A549 treated with AZD2906 at 1 μM for 4 hours (cell line): ENCODE measurements at places on chromosomes 3 and 15. TPM values are rescaled to one million over a fixed set of nuclear protein-coding genes. Genes with fewer than 3 reads are reported as not detected.

Gene LRTM1
- not detected in 5 replicates for total RNA-seq

Gene MNS1
- total RNA-seq, result 1.9 to 3.4 TPM (median 2.6 TPM) in 5 replicates

Gene KIF7
- total RNA-seq, result 3.4 to 5.1 TPM (median 4.1 TPM) in 5 replicates

Gene IRAK2
- 10.5 to 14.4 TPM (median 12.8 TPM) in 5 replicates for total RNA-seq

Gene SUSD5
- 2.9 to 4.6 TPM (median 3.7 TPM) in 5 replicates for total RNA-seq

Gene TMEM41A
- 20.4 to 21.4 TPM (median 20.9 TPM) in 5 replicates for total RNA-seq

Gene NRROS
- 0.05 TPM in 1 of 5 replicates, not detected in the others for total RNA-seq

Gene OR5K1
- total RNA-seq, result not detected in 5 replicates

Gene KLHL40
- total RNA-seq, result not detected in 5 replicates

Gene GOLGA8T
- 0.84 to 1.9 TPM (median 1.6 TPM) in 5 replicates for total RNA-seq

Gene TMC3
- not detected in 5 replicates for total RNA-seq

Gene MCF2L2
- total RNA-seq, result 0.10 to 0.26 TPM (median 0.20 TPM) in 5 replicates

Gene CD276
- 63.7 to 76.9 TPM (median 75.0 TPM) in 5 replicates for total RNA-seq

Gene MOBP
- 0.02 to 0.18 TPM (median 0.10 TPM) in 5 replicates for total RNA-seq

Gene APBA2
- 17.0 to 19.4 TPM (median 18.1 TPM) in 5 replicates for total RNA-seq

Gene ARNT2
- 14.2 to 17.1 TPM (median 16.3 TPM) in 5 replicates for total RNA-seq

Gene ZMYND10
- total RNA-seq, result 0.91 to 1.8 TPM (median 1.2 TPM) in 5 replicates

Gene GNL3
- total RNA-seq, result 79.2 to 147 TPM (median 84.1 TPM) in 5 replicates

Gene CPEB1
- 2.6 to 3.4 TPM (median 3.2 TPM) in 5 replicates for total RNA-seq

Gene TMEM158
- total RNA-seq, result 6.3 to 11.3 TPM (median 10.0 TPM) in 5 replicates

Gene UNC13C
- 0.01 TPM in 1 of 5 replicates, not detected in the others for total RNA-seq

Gene FANCD2OS
- total RNA-seq, result not detected in 5 replicates

Gene MCTP2
- total RNA-seq, result not detected in 5 replicates

Gene MTHFS
- 72.3 to 96.4 TPM (median 78.0 TPM) in 5 replicates for total RNA-seq

Gene SELENOS
- total RNA-seq, result 170 to 184 TPM (median 175 TPM) in 5 replicates

Gene C2CD4A
- total RNA-seq, result 0.11 to 0.21 TPM (median 0.14 TPM) in 5 replicates

Gene CILP
- total RNA-seq, result 0.40 to 0.60 TPM (median 0.46 TPM) in 5 replicates

Gene TRH
- total RNA-seq, result not detected in 5 replicates

Gene TMEM207
- not detected in 5 replicates for total RNA-seq

Gene CHRNA5
- total RNA-seq, result 29.1 to 30.2 TPM (median 29.3 TPM) in 5 replicates

Gene VGLL3
- total RNA-seq, result 6.7 to 11.3 TPM (median 10.7 TPM) in 5 replicates

Gene CLDN18
- total RNA-seq, result not detected in 5 replicates

Gene CYP1A2
- not detected in 5 replicates for total RNA-seq

Gene SLC12A8
- total RNA-seq, result 1.3 to 2.3 TPM (median 1.6 TPM) in 5 replicates

Gene GOLGA8J
- total RNA-seq, result 0.09 to 0.15 TPM in 2 of 5 replicates, not detected in the others

Gene USP4
- 11.9 to 15.5 TPM (median 14.2 TPM) in 5 replicates for total RNA-seq

Gene SNX22
- 0.49 to 1.2 TPM (median 0.95 TPM) in 5 replicates for total RNA-seq

Gene APPL1
- total RNA-seq, result 12.8 to 17.8 TPM (median 15.9 TPM) in 5 replicates

Gene DRD3
- not detected in 5 replicates for total RNA-seq

Gene ZNF662
- total RNA-seq, result not detected in 5 replicates

Gene RRP9
- total RNA-seq, result 33.5 to 47.3 TPM (median 42.8 TPM) in 5 replicates

Gene DLEC1
- total RNA-seq, result 0.02 to 0.09 TPM (median 0.06 TPM) in 4 of 5 replicates, not detected in the other

Gene CTXN2
- 0.02 to 0.05 TPM in 2 of 5 replicates, not detected in the others for total RNA-seq

Gene FBXO40
- total RNA-seq, result not detected in 5 replicates
